GM12878 (cell line): ENCODE measurements at places on chromosomes 5 and 9.

- H3K27ac ChIP-seq, result no peak overlapping the region
- no peak overlapping the region for H3K4me3 ChIP-seq
- DNase-seq, result no peak
- H3K36me3 ChIP-seq, result no peaks in the 10 kb centered on the region
- H3K4me1 ChIP-seq, result peaks cover 14% of the 10 kb centered on the region
Measured at GRCh38 chr9:126988857-126989256, 74.3 kb downstream of the RALGPS1 start.

DNA sequence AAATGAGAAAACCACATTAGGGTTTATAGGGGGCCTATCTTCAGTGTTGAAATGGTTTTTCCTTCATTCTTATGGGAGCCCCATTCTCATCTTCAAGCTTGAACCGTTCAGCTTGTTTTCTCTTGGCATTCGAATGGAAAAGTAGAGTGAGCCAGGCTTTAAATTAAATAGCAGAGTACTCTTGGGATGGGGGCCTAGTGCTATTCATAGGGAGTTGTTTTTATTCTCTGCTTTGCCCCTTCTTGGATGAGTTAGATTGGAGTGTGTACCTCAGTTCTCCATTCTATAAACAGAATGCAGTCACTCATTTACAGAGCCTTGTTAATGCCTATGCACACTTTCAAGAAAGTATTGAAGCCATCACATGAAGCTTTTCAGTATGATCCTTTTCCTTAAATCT is 127.9 kb downstream of the FAM170A start:
- no peaks in the 10 kb centered on the region for H3K4me1 ChIP-seq
- H3K36me3 ChIP-seq, result no peaks in the 10 kb centered on the region
- no peak overlapping the region for H3K27ac ChIP-seq

DNA sequence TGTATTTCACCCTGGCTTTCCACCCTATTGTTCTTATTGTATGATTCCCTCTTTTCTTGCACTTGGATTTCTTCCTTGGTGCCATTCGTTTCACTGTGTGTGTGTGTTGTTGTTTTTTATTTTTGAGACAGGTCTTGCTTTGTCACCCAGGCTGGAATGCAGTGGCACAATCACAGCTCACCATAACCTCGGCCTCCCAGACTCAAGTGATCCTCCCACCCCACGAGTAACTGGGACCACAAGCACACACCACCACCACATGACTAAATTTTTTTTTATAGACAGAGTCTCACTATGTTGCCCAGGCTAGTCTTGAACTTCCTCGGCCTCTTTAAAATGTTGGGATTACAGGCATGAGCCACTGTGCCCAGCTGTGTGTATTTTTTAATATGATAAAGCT is 72.0 kb downstream of the MLLT3 start:
- no peak overlapping the region for H3K4me3 ChIP-seq
- H3K36me3 ChIP-seq, result no peaks in the 10 kb centered on the region
- DNase-seq, result no peak
- H3K4me1 ChIP-seq, result peaks cover 33% of the 10 kb centered on the region
- no peaks in the 10 kb centered on the region for H3K27me3 ChIP-seq

DNA sequence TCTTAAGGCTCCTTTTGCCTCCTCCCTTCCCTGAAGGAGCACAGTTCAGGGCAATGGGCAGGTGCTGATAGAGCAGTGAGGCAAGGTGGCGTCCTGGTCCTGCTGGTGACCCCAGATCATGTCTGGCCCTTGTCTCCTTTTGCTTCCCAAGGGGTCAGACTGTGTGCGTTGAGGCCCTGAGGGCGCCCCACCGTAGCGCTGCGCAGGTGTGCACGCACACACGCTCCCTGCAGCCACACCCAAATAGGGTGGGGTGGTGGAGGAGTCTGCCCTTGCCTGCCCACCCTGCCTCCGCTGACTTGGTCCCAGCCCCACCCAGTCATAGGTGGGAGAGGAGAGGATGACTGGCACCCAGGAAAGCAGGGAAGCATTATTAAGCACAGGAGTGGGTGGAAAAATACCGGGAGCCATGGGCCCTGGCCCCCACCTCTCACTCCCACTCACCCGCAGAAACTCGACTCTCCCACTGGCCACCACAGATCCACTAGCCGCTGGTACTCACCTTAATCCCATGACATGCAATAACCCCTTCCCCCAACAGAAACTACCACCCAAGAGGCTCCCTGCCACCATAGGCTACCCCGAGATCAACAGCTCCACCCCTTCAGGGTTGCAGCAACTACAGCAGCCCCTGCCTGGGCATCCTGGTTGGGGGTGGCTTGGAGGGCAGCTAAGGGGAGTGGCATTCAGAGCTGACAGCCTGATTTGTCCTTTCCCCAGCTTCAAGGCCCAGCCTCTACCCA is 16.7 kb downstream of the PDLIM4 start:
- H3K4me3 ChIP-seq, result no peak overlapping the region
- peaks cover 14% of the 10 kb centered on the region for H3K4me1 ChIP-seq
- H3K27ac ChIP-seq, result no peak overlapping the region
- no peak for DNase-seq
- no peaks in the 10 kb centered on the region for H3K36me3 ChIP-seq

GRCh38 chr5:139649082-139649991 is 1.2 kb downstream of the CXXC5 start:
- H3K27me3 ChIP-seq, result no peaks in the 10 kb centered on the region
- peaks cover 43% of the 10 kb centered on the region for H3K4me1 ChIP-seq
- DNase-seq, result no peak
